NCI-H69 (cell line): ENCODE measurements at places on chromosomes 5 and 9.

DNA sequence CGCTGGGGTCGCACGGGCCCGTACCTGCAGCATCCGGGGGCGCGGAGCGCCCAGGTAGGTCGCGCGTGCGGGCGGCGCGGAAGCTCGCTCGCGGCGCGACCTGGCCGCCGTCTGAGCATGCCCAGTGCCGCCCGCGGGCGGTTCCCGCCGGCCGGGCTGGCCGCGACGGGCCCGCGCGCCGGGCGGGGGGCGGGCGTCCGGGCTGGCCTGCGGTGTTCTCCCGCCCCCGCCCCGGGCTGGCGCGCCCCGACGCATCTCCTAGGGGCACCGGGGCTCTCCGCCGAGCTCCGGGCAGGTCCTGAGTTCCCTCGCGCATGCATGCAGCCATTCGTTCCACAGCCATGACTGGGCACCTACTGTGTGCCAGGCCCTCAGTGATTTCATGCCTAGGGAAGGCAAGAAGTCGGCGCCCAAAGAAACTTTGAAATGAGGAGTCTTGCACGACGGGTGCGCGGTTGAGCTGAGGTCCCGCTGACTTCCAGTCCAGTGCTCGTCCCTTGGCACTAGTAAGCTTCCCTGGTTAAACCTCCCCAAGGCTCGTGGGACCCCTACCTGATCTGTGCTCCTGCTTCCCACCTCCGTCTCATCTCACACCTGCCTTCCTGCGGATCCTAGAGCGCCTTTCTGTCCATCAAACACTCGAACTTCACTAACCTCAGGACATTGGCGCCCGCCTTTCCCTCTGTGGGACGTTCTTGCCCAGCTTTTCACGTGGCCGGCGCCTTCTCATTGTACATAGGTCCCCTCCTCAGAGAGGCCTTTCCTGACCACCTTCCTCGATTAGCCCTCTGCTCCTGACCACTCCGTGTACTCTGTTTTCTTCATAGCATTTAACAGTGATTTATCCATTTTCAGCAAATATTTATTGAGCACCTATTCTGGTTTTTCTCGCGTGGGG is at the start of gene PTPN3:
PTPN3 (minus strand) TSS at position 113 of the 898 bp plus-strand sequence. CDS start 34,873 bp downstream, outside the sequence.
- peak; percentile 82 for DNase-seq

DNA sequence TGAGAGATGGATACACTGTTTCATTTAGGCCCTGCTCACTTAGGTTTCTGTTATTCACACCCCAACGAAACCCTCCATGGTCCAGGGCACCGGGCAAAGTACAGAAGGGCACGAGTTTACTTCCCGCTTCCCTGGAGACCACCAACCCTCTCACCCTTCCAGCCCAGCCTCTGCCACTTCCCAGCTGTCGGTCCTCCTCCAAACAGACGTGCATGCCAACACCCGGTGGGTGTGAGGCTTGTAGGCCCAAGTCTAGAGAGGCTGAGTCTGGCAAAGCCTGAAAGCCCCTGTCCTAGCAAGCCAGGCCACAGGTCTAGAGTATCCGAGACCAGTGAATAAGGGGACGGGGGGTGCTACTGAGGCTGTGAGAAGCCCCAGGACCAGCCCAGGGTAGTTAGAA is 7.1 kb upstream of the FGFR4 start:
- no peak for DNase-seq

DNA sequence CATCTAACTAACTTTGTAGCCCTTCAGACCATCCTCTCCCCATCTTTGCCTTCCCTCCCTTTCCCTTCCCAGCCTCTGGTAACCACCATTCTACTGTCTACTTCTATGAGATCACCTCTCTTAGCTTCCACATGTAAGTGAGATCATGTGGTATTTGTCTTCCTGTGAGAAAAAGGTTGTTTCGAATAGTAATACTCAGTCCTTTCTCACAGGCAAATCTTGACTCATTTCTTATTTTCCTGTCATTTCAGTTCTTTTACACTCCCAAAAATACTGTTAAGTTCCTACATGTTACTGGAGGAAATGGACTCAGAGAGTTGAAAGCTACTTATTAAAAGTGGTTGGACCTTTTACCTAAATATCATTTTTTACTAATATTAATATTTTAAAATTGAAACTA is 82.1 kb downstream of the SLF1 start:
- peak; percentile 26 for DNase-seq

DNA sequence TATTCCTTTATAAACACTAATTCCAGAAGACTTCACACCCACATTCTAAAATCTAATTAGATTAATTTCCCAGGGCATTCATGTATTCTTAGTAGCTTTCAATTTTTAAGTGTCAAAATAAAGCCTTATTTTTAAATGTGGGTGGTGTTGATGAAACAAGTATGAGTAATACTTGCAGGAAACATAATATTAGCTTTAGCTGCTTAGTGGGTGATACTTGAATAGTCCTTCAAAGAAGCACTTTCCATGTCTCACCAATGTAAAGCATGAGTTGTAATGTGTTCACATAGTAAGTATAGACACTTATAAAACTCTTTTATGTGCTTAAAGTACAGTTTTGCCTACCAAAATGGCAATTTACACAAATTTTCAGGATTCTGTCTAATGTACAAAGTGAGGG is 6.9 kb downstream of the FNBP1 start:
- no peak for DNase-seq

DNA sequence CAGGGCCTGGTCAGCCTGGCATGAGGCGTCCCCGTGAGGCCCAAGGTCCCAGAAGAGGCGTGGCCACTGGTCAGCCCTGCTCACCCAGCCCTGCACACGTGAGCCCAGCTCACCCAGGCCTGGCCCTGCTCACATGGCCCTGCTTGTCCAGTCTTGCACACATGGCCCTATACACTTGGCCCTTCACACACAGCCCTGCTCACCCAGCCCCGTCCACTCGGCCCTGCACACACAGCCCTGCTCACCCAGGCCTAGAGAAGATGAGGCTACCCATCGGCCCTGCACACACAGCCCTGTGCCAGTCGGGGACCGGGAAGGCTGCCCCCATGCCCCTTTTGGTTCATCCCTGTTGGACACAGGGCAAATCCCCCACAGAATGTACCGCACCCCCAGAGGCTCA is 28.4 kb downstream of the ZDHHC11B start:
- no peak for DNase-seq

- no peak for DNase-seq
Measured at GRCh38 chr5:95641741-95642220, 4.8 kb upstream of the RFESD start.

DNA sequence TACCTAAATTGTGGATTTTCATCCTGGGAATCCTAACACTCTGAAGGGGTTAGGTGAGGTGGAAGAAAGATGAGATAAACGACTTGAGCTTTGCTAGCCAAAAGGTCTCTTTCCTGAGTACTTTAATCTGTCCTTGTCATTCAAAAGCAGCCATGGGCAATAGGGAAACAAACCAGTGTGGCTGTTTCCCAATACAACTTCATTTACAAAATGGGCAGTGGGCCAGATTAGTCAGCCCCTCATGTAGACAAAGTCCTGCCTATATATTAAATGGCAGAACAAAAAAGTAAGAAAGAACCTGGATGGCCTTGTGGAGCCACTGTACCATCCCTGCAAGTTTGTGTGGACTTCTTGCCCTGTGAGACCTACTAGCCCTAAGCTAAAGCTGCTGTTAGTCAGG is 51.0 kb upstream of the NFIL3 start:
- no peak for DNase-seq

GRCh38 chr5:55498457-55498856 is 36.3 kb downstream of the PLPP1 start:
- DNase-seq, result no peak

- DNase-seq, result no peak
Measured at GRCh38 chr5:124210111-124210910, 536.1 kb downstream of the ZNF608 start.

- DNase-seq, result no peak
Measured at GRCh38 chr5:60178101-60178500, 284.6 kb upstream of the PDE4D start.

GRCh38 chr5:141022384-141022783 is 28.8 kb upstream of the PCDHB1 start:
- no peak for DNase-seq

GRCh38 chr9:65458465-65458864 is 173.5 kb upstream of the FOXD4L5 start:
- no peak for DNase-seq

GRCh38 chr5:38608874-38609273 is 52.4 kb upstream of the LIFR start:
- no peak for DNase-seq

DNA sequence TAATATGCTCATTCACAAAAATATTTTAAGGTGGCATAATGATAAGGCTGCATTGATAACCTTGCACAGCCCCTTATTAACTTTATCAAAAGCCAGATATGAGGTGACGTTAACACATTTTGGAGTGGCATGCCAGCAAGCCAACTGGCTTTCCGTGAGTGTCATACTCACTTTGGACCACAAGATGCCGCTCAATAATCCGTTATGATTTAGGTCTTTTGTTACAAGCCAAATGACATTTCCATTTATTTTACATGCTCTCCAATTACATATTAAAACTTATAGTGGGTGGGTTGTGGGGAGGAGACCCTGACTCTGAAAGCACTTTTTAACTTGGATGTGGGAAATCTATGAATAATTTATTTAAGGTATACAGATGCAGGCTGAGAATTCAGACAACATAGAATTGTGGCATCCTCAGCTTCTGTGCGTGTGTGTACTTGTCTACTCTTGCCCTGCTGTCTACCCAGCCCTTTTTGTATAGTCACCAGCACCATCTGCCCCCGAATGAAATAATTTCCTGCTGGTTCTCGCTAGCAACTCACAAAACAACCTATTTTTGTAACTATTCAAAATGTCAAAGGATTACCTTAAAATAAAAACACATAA is 305.1 kb downstream of the PSAT1 start:
- DNase-seq, result peak; percentile 90

GRCh38 chr9:111662576-111663300 is 1.3 kb downstream of the GNG10 start:
- no peak for DNase-seq

GRCh38 chr9:129408535-129409215 is 212.2 kb downstream of the C9orf50 start:
- DNase-seq, result no peak

GRCh38 chr9:134313470-134313869 is 12.8 kb upstream of the RXRA start:
- DNase-seq, result no peak

DNA sequence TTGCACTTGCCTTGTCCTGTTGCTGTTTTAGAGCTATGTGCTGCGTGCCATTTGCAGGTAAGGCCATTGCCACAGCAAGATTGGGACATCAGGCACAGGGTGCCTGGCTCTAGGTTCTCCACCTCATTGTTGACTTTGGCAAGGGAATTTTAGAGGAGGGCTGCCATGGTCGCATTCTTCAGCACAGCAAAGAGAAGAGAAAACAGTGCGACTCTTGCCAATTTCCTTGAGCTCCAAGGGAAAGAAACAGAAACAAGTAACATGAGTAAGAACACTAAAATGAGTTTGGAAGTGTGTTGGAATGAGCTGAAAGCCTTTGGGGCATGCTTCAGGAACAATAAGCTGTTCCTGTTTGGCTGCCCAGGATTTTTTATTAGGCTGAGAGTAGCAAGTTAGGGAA is 188.1 kb upstream of the IL12B start:
- DNase-seq, result no peak

DNA sequence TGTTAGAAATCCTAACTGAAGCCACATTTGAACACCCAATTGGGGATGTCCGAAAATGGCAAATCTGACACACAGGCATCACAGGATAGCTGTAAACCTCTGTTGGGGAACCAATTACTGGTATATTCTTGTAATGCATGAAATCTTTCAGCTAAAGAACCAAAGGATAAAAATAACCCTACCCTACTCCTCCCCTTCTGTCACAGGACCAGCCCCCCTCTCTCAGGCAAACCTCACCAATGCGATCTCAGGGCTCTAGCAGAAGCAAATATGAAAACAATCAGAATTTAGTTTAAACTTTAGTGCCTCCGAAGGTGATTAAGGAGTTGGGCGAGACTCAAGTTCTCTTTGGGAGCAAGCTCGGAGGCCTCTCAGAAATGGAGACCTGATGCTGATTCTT is 499.3 kb downstream of the SPOCK1 start:
- DNase-seq, result no peak

- DNase-seq, result peak; percentile 5
Measured at GRCh38 chr9:86697213-86697612, 250.1 kb downstream of the GAS1 start.

- peak; percentile 96 for DNase-seq
Measured at GRCh38 chr5:137091472-137091871, 407.7 kb downstream of the SPOCK1 start.

DNA sequence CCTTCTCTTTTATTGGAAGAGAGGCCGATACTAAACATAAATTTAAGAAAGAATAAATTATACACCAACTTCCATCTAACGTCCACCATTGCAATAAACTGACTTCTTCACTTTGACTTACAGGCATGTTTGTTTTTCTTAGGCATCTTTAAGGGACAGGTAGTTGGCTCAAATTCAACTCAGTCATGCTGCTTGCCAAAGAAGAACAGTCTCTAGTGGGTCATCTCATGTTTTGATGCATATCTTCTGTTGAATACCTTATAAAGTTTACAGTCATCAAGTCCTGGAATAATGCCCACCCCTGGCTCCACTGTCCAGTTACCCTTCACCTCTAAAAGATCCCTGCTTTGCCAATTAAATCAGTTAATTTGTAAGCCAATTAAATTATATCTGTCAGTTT is 328.2 kb upstream of the GRAMD2B start:
- peak; percentile 33 for DNase-seq

GRCh38 chr5:135053278-135053677 is 19.2 kb upstream of the PITX1 start:
- peak; percentile 36 for DNase-seq

DNA sequence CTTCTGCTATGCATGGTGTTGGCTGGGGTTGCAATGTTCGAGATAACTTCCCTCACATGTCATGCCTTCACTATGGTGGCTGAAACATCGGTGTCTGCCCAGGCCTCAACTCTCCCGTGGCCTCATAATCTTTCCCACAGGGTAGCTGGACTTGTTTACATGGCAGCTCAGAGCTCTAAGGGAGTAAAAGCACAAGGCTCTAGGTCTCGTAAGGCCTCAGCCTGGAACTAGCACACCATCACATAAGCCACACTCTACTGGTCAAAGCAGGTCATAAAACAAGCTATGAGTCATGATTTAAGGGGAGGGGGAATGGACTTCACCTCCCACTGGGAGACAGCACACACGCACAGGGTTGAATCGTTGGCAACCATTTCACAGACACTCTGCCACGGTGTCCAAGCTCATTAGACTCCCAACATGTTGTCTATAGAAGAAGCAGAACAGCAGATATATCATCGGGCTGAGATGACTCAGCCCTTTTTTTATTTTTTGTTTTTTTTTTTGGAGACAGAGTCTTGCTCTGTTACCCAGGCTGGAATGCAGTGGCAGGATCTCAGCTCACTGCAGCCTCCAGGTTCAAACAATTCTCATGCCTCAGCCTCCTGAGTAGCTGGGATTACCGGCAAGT is 66.8 kb upstream of the IL17B start:
- peak; percentile 88 for DNase-seq
